ENCODE measurements at places on chromosomes 5 and 9. TPM values are rescaled to one million over a fixed set of nuclear protein-coding genes. Genes with fewer than 3 reads are reported as not detected.

DNA sequence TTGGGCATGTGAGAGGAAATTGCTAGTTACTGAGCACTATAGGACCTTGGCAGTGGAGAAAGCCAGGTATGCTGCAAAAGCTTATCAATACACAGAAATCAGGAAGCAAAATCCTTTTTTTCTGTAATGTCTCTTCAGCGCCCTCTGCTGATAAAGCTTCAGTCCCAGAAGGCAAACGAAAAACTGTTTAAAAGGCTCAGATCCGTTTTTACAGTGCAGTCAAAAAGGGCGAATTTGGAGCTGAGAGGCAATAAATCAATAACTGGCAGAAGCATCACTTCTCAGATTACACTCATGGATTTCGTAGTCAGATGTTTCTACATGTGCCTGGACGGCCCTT, 1.1 kb upstream of the MAN2A1 start:
- no peak for DNase-seq

DNA sequence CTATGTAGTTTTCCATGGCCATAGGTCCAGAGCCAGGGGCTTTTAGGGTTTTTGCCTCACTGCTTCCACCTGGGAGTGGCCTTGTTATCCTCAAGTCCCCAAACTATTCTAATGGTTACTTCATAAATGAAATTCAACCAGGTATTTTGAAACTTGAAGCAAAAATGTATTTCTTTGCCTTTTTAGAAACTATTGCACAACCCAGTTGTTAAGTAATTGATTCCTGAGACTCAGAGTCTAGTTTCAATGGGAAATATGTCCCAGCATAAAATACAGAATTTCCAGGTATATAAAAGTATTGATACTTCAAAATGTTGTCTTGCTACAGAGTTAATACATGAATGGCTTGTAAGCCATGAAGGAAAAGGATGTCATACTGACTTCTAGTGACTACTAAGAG, 456.2 kb upstream of the DAB2 start:
- DNase-seq: no peak

- no peak for DNase-seq
Observed at GRCh38 chr5:177188775-177189174, 55.2 kb downstream of the NSD1 start.

- DNase-seq: peak; percentile 51
Observed at GRCh38 chr5:133527311-133527710, 85.0 kb downstream of the FSTL4 start.

DNA sequence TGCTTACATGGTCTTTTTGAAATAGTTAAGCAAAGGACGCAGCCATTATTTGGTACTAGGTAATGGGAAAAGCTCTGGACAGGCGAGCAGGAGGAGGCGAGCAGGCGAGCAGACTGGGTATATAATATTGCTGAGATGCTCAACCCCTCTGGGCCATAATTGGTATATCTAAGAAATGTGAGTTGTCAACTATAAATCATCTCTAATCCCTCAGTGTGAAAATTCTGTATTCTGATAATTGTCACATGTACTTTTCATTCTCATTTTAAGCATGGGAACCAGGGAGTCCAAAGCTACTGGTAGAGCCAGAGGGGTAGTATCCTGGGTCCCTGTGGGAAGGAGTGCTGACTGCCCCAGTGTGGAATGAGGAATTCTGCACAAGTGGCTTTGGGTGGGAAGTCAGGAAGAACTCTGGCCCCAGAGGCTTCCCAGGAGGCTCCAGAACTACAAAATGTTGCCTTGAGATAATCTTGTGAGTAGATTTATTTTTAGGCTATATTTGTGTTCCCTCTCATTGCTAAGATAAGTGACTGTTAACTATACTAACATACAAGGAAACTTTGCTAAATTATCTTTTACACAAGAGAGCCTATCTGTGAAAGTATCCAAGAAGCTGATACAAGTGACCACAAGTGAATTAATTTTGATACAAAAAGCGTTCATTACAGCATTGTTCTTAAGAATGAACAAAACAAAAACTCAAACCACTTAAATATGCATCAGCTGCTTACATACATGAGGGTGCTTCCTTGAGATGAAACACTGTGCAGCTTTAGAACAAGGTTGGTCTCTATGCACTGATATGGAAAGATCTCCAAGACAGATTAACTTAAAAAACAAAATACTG, 70.5 kb upstream of the TNFAIP8 start:
- no peak for DNase-seq

GRCh38 chr9:114271556-114272510, 51.1 kb upstream of the ORM1 start:
- DNase-seq: no peak

DNA sequence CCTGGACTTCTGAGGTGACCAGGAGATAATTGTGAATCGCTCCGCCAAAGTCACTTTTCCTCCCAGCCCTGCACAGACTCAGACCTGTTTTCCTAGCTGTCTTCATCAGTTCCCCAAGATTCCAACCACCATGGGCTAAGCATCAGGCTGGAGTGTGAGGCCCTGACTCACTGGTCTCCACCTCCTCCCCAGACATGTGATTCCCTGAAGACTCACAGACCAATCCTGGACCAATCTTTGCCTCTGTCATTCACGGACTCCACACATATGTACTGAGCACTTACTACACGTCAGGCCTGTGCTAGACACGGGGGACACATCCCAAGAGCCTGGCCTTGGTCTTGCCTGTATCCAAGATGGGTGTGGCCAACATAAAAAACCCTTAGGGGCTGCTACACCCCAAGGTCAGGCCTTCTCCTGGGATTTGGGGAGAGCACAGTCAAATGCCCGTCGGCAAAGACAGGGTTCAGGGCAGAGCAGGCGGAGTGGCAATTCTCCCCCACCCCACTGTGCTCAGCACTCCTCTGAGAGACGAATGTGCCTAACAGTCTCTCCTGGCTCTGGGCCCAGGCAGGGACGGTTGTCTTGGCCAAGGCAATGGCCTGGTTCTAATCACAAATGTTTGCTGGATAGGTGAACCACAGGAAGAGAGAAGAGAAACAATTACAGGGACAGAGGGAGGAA, 11.9 kb downstream of the EEIG1 start:
- no peak for DNase-seq

GRCh38 chr9:106921341-106921899, 58.5 kb downstream of the ZNF462 start:
- no peak for DNase-seq

DNA sequence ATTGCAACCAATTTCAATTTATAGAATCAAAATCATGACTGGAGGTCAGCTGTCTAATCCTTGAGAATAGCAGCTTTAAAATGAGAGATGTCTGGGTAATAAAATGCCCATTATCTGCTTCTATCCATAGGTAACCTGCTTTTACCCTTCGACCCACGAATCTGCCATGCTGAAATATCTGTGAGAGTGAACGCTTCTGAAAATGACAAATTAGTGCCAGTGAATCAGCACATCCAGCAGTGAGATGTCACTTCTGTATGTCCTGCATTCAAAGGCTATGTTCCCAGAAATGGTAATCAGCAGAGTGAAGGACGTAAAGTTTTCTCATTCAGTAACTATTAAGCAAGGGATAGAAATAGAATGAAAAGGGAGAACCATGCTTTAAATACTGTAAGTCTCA, 532.4 kb upstream of the ITGA1 start:
- no peak for DNase-seq

- no peak for DNase-seq
Observed at GRCh38 chr5:66629446-66629845, 33.3 kb downstream of the MAST4 start.

DNA sequence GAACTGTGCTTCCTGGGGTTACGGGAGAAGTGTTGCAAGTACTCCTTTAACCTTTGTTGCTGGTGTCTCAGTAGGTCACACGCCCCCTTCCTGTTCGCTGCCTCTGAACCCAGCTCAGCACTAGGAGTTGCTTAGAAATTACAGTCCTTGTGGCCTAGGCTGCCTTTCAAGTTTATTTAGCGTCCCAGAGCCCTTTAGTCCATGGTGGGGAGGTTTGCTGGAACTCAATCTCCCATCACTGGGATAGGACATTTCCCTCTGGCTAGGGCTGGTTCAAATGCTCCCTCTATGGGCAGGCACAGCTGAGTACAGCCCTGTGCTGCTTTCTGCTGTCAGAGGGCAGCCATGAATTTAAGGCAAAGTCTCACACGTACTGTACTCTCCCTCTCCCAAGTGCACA, 4.7 kb downstream of the IFNA8 start:
- DNase-seq: no peak

GRCh38 chr5:95007921-95008597, 276.8 kb downstream of the MCTP1 start:
- no peak for DNase-seq

GRCh38 chr5:140207250-140207964, 32.4 kb downstream of the CYSTM1 start:
- no peak for DNase-seq

GRCh38 chr5:154243736-154244135, 53.2 kb downstream of the GALNT10 start:
- DNase-seq: no peak

- no peak for DNase-seq
Observed at GRCh38 chr9:82552784-82553183, 510.2 kb downstream of the RASEF start.

DNA sequence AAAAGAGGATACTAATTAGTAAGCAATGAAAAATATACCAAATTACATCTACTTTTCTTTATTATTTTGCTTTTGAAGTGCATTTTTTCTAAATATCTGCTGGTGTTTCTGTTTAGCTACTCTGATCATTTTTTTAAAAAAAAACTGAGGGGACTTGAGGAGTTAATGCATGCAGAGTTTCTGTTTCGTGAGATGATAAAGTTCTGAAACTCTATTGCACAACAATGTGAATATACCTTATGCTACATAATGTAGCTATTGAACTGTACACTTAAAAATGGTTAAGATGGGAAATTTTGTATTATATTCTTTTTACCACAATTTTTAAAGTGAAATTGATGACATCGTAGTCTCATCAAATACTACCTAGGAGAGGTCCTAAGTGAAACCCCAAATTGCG, 288.3 kb upstream of the NR4A3 start:
- DNase-seq: no peak

DNA sequence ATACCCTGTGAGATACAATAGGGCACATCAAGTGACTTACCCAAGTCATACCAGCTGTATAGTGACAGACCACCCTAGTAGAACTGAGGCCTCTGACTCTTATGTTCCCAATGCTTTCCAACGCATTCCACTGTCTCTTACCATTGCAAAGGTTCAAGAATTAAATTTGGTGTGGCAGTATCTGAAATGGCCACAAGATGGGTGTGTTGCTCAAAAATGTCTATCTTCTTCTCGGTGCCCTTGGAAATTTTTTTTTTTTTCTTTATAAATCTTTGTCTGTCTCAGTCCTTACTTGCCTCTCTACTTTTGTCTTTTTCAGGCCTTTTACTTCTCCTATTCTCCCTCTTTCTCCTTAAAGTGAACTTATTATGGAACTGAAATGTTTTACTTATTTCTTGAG, 48.4 kb downstream of the GPR21 start:
- DNase-seq: peak; percentile 30

DNA sequence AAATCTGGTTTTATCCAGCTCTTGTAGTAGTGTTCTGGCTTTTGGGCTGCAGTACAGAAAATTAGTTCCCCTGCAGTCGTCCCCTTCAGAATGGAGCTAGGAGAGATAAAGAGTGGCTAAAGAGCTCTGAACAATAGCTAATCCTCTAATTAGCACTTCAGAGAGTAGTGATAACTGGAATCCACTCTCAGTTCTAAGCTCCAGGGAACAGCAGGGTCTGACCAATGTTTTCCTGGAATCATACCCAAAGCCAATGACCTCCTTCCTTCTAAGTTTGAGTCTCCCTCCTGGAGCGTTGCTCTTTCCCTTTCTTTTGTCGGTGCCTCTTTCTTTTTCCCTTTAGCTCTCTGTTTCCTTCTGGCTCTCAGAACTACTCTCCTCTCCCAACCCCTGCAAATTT, 47.4 kb downstream of the MFAP3 start:
- no peak for DNase-seq

DNA sequence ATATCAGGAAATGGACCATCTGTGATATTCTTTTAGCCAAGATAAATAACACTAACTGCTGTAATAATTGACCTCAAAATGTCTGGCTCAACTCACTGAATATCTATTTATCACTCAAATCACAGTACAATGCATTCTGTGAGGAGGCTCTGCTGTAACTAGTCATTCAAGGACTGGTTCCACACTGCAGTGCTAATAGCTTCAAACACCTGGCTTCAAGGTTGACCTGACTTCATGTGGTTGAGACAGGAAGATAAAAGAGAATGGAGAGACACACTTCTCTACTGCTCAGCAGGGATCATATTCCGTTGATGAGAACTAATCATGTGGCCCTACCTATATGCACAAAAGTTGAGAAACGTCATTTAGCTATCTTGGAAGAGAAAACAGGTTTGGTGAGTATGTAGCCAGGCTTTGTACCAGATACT, 3.4 kb upstream of the RHOBTB3 start:
- DNase-seq: no peak

GRCh38 chr9:35869621-35870216, 482 bp downstream of the OR13J1 start:
- DNase-seq: no peak

DNA sequence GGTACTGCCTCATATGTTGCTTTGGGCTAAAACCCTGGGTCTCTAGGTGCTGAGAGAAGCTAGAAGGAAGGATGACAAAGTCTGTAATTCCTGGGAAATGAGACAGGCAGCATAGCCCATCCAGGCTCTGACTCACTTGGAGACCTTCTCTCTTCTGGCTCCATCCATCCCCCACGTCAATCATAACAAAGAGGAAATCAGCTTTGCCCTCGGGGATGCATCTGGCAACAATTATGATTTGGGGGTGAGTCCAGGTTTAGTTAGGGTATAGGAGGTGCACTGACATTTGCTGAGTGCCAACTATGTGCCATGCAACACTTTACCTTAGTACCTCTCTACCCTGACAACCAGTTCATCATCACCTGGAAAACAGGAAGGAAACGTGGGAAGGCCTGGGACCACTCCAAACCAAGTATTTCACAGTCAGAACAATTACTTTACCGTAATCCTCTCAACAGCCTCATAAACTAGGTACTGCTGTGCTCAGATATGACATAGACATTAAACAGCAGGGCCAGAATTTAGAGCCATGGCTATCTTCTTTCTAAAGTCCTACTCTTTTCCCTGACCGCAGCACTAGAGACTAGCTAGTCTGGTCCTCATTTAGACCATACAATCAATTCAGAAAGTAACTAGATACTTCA, 39.1 kb upstream of the GZMA start:
- no peak for DNase-seq

BRINP1 gene
- polyA plus RNA-seq: 0.27 TPM

PIK3R1 gene
- 75.5 TPM for polyA plus RNA-seq

SMIM33 gene
- polyA plus RNA-seq: not detected

ADGRD2 gene
- not detected for polyA plus RNA-seq

ARL15 gene
- polyA plus RNA-seq: 139 TPM

ACSL6 gene
- not detected for polyA plus RNA-seq

SDHA gene
- 112 TPM for polyA plus RNA-seq

All from muscle of arm (tissue), 14 donors.